ENCODE measurements at places on chromosomes 1 and 21.

DNA sequence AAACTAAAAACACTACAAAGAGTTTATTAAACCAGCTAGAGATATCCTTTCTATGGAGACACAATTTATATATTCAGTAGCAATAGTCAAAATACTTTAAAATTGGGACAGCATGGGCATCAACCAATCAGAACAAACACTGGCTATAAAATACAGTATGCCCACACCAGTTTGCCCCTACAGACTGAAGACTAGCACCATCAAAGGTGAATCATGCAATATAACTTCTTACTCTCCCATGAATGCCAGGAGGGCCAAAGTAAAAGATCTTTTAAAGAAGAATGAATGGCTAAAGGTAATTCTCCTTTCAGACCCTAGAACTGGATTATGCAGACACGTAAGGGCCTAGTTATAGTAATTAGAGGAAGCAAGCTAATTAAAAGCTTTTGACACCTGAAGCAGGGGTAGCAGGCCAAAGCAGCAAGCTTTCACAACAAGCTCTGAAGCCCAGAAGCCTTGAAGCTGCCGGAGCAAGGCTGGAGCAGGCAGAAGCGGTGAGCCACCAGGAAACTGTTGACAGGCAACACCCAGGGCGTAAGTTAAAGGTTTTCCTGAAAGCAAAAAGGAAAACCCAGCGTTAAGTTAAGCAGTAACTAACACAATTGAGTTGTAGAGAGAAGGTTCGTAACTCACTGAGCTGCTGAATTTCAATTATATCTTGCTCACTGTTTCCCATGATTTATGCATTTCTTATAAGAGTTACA, 99.3 kb downstream of the CDC42BPA start:
- DNase-seq: no peak

GRCh38 chr1:27299385-27300271, 22.3 kb upstream of the TMEM222 start:
- peak; percentile 99 for DNase-seq

- DNase-seq: no peak
Measured at GRCh38 chr1:53733975-53734649, 4.9 kb downstream of the GLIS1 start.

- DNase-seq: no peak
Measured at GRCh38 chr1:67732750-67733151, 47.8 kb downstream of the GADD45A start.

GRCh38 chr21:19529031-19529430, 1125.4 kb upstream of the TMPRSS15 start:
- DNase-seq: no peak

GRCh38 chr21:33998402-33998801, 75.0 kb upstream of the MRPS6 start:
- no peak for DNase-seq

DNA sequence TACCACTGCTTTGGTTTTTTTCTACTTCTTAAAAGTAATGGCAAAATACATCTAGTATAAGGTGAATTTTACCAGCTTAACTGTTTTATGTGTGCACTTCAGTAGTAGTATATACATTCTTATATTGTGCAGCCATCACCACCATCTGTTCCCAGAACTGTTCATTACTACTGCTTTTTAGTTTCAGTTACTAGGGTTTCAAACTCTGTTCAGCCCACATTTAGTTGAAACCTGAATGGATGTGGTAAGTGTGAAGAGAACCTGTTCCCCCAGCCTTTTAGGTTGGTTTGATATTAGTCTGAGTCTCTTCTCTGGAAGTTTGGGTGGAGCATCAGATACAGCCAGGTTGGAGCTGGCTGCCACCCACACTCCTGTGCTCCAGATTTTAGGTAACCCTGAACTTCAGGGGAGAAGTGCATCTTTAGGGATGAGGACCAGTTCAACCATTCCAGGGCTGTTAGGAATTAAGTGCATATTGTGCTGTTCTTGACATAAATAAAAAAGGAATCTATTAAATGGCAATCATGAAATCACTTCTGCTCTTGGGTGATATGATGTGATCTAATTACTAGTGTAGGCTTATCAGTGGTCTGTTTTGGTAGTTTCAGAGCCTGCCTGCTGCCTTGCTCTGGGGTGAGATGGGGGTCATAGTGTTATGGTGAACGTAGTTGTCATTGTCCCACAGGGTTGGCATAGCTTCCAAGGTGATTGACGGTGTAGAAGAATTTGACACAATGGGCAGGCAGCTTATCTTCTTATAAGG, 32.1 kb downstream of the URB2 start:
- DNase-seq: no peak

- no peak for DNase-seq
Measured at GRCh38 chr1:231549733-231550447, 21.4 kb downstream of the TSNAX start.
